Activated CD8-positive, alpha-beta memory T cell treated with anti-CD3 and anti-CD28 coated beads, Interleukin-2, amount 50 U/mL, for 48 hours (primary cell): ENCODE measurements at places on chromosomes 7 and 10.
A peak's percentile ranks its signal among the peaks of the same experiment; 100 is the strongest.

DNA sequence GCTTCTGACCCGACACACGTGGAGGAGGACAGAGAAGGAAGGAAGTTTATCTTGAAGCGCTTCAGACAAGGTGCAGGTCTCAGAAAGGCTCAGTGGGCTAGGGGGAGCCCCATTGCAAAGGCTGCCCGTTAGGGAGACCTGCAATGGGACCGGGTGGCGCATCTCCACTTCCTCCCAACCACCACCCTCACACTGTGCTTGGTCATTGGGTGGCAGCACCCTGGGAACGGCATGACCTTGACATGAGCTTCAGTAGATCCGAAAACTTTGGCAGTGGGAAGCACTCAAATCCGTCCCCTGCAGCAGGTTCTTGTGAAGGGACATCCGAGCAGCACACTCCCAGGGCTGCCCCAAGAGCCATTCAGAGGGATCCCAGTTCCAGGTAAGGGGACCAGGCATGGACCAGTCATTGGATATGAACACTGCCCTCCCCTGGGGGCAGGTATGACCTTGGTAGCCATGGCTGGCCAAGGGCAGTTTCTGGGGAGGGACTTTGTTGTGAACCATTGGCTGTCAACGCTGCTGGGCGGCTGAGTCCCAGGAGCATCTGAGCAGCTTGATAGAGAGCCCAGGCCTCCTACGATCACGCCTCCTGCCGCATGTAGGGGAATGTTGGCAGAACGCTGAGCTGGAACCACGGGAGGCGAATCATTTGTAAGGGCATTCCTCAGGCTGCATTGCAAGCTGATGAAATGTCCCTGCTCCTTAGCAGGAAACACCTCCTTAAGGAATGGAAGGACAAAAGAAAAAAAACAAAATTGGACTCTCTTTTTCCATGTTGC is 31.7 kb downstream of the GALNTL5 start:
- DNase-seq = no peak

DNA sequence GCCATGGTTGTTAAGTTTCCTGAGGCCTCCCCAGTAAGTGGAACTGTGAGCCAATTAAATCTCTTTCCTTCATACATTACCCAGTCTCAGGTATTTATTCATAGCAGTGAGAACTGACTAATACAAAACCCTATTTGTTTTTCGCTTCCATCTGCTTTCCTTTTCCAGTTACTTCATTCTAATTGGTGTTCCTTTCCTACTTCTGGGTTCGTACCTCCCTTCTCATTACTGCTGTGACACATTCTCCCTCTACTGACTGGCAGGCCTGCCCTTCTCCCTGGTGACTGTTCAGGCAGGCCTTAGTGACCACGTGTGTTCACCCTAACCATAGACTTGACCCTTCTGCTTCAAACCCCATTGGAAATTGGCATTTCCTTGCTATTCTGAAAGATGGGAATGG is 37.7 kb downstream of the MTURN start:
- no peak for DNase-seq

GRCh38 chr10:131474416-131474815 is 162.9 kb upstream of the TCERG1L start:
- DNase-seq = no peak

- DNase-seq = no peak
Measured at GRCh38 chr10:89523274-89523673, 12.1 kb downstream of the SLC16A12 start.

- no peak for DNase-seq
Measured at GRCh38 chr7:88040694-88041093, 106.6 kb downstream of the ADAM22 start.

- DNase-seq = no peak
Measured at GRCh38 chr7:46696741-46697140, 775.7 kb upstream of the IGFBP3 start.

DNA sequence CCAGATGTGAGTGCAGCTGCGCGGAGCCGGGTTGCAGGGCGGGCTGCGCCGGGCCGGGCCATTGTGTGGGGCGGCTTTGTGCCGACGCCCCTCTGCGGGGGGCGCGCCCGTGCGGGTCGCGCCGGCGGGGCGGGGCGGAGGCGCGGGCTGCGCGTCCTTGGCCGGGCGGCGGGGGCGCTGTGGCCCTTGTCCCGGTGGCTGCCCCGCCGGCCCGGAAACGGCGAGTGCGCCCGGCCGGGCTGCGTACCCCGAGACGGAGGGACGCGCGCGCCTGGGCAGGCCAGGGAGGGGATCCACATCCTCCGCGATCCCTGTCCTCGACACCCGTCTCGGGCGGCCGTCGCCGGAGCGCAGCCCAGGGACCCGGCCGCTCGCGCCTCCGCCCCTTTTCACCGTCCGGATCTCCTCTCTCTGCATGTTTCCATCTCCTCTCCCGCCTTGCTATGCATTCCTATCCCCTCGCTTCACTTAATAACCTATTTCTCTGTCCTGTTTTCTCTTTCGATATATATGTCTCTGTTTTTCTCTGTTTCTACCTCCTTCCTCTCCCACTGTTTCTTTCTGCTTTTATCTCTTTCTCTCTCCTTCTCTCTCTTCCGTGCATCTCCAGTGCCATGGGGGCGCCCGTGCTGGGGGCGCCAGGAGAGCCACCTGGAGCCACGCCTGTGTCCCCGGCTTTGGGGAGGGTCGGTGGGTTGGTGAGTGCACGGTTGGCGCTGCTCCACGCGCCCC is 765 bp downstream of the PFKFB3 start:
- peak; percentile 83 for DNase-seq

DNA sequence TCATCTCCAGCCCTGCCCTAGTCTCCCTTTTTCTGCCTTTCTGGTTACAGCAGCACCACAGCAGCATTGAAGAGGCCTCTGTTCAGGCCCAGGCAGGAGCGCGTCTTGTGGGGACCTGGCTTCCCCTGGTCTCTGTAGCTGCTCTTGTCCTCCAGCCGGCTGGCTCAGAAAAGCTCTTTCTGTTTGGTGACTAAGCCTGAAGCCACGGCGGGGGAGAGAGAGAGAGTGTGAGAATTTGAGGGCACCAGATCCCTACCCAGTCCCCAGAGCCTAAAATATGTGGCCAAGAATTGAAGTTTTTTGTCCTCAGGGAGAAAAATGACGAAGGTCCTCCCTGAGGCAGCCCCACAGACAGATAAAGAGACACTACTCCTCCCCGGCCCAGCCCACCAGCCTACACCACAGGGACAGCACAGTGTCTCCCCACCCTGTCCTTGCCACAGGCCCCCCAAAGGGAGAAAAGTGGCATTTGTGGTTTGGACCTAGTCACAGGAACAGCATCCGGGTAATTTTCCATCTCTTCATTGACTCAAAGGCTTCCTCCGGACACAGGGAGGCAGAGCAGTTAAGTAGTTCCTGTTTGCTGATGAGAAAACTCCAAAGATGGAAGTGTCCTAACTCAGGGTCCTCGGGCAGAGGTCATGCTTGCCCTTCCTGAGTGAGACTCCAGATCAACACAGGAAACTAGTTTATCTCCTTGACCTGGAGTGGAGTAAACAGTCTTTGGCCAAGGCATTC is 13.3 kb upstream of the FAM180A start:
- DNase-seq = no peak

- DNase-seq = no peak
Measured at GRCh38 chr7:25009257-25009656, 29.3 kb upstream of the OSBPL3 start.

DNA sequence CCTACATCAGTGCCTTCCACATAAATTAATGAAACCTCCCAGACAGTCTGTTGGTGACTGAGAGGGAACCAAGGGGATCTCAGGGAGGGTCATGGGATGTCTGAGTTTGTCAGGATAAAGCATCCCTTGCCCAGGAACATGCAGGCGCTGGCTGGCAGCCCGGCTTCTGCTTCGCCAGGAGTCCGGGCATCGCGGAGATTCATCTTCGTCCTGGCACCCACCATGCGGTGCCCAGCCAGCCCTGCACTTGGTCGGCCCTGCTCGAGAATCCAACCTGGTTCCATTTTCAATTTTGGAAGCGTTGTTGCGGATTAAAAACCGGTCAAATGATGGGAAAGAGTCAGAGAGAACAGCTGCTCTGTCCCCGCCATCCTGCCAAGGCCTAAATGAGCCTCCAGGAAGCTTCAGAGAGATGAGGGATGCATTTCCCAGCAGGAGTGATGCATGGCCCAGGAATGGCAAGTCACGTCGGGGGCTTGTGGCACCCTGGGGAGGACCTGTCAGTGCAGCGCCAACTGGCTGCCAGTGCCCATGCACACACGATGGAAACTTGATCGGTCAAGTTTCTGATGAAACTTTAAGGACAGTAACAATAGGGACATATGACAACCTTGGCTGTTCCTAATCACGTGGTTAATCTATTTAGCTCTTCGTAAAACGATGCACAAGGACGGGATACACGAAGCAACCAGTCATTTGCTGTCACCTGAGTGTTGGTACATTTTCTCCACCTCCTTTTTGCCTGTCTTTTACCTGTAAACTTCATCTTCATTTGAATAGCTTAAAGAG is 260.8 kb upstream of the MKI67 start:
- no peak for DNase-seq

- no peak for DNase-seq
Measured at GRCh38 chr7:83836028-83836427, 187.1 kb upstream of the SEMA3E start.

DNA sequence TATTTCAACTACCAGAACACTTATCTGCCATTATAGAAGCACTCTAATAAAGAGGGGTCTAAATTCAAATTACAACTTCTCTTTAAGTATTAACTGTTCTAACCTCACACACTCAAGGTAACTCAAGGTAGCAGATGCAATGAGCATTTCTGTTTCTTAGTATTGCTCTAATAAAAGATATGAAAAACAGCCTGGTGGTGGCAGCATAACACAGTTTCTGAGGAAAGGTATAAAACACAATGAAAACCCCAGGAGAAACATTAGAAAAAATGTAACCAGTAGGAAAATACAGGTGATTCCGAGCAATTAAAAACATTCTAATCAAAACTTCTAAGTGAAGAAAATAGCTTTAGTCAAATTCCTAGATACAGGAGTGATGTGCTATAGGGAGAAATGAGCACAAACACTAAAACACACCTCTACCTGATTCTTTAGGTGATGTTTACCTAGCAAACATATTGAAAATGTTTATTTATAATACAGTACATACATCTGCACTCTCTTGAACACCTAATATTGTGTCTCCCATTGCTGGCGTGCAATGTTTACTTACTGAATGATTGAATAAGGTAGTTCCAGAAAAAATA is 3.5 kb downstream of the MKRN1 start:
- no peak for DNase-seq
